Spinal cord (tissue), 10 donors: ENCODE measurements at places on chromosomes 11 and 22. TPM values are rescaled to one million over a fixed set of nuclear protein-coding genes. Genes with fewer than 3 reads are reported as not detected.

The KMT2A gene
- polyA plus RNA-seq: 45.5 TPM

The GSTT2 gene
- not detected for polyA plus RNA-seq

The CNGA4 gene
- 0.68 TPM for polyA plus RNA-seq

The NAALAD2 gene
- 23.7 TPM for polyA plus RNA-seq

The PRRG4 gene
- polyA plus RNA-seq: 0.84 TPM

The CD3G gene
- 0.27 TPM for polyA plus RNA-seq

The OR8G5 gene
- polyA plus RNA-seq: not detected

The RRM1 gene
- polyA plus RNA-seq: 60.4 TPM

The SVIP gene
- 19.6 TPM for polyA plus RNA-seq

The GPR83 gene
- polyA plus RNA-seq: 4.0 TPM

The TEX12 gene
- 0.14 TPM for polyA plus RNA-seq

The CELSR1 gene
- polyA plus RNA-seq: 7.6 TPM

The NLRP10 gene
- not detected for polyA plus RNA-seq

The SLC25A18 gene
- polyA plus RNA-seq: 28.8 TPM

The GRIA4 gene
- 118 TPM for polyA plus RNA-seq

The VPREB3 gene
- 1.2 TPM for polyA plus RNA-seq

The DEPDC7 gene
- 5.6 TPM for polyA plus RNA-seq

The TH gene
- polyA plus RNA-seq: 1.3 TPM

The PSMD13 gene
- polyA plus RNA-seq: 160 TPM

The RBMXL2 gene
- 1.5 TPM for polyA plus RNA-seq

The RIMBP3B gene
- not detected for polyA plus RNA-seq

The MRGPRX4 gene
- not detected for polyA plus RNA-seq

The MYOD1 gene
- polyA plus RNA-seq: 0.12 TPM

The FBXO7 gene
- 109 TPM for polyA plus RNA-seq

The NNMT gene
- polyA plus RNA-seq: 0.47 TPM

The TRIM51 gene
- polyA plus RNA-seq: not detected

The PIWIL4 gene
- polyA plus RNA-seq: 4.2 TPM
